AG04450 (cell line): ENCODE measurements at places on chromosomes 1 and 21.
A peak's percentile ranks its signal among the peaks of the same experiment; 100 is the strongest.

DNA sequence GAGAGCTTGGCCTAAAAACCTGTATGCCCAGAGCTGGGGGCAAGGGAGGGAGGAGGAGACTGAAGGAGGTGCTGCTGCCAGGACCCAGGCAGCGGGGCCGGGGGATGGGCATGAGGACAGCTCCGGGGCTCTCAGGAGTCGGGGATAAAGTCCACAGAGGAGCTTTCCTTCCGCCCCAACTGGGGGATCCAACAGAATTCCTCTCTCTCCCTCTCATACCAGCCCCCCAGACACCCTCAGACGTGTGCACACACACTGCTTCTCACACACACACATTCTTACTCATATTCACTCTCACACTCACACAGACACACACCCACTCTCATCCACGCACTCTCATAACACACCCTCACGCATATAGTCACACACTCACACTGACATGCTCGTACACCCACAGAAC lies 39.1 kb downstream of the SYF2 start:
- DNase-seq, result no peak

- DNase-seq, result no peak
These were observed 72.2 kb upstream of the LYST start for GRCh38 chr1:235938709-235939479.

- DNase-seq, result no peak
These were observed 34.8 kb upstream of the ZBTB40 start for GRCh38 chr1:22416555-22417454.

DNA sequence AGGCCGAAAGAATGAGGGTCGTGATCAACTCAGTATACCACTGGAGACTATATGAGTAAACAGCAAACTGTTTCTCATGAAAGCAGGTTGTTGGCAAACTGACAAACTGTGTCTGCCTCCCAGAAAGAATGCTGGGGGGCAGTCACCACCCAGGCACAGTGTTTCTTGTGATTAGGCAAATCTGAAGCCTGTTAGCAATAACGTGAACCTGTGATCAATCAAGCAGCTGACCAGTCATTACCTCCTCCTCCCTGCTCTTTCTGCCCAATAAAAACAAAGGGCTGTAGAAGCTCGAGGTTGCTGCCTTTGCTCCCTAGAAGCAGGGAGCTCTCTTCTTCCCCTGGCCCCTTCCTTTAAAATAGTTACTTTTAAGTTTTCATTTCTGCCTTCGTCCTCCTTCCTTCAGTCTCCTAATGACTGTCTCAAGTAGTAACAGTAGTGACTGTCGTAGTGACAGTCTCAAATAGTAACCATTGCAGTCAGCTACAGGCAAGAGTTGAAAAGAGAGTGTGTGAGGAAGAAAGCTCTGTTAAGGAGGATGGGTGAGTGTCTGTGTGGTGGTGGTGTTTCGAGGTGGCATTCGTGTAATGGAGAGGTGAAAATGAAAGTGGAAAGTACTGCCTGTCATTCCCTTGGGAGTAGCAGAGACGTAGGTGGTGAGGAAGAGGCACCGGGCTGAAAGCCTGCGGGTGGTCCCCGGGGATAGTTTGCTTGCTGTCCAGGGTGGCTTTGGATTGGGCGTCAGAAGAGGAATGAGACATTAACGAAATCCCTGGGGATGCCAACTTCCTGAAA lies 14.5 kb downstream of the HHAT start:
- DNase-seq, result no peak

- DNase-seq, result no peak
These were observed 1.7 kb downstream of the TNFSF4 start for GRCh38 chr1:173205146-173206051.

- no peak for DNase-seq
These were observed 579.9 kb upstream of the B3GALT2 start for GRCh38 chr1:193766329-193766728.

- DNase-seq, result no peak
These were observed 328.9 kb upstream of the USP25 start for GRCh38 chr21:15400905-15401304.

DNA sequence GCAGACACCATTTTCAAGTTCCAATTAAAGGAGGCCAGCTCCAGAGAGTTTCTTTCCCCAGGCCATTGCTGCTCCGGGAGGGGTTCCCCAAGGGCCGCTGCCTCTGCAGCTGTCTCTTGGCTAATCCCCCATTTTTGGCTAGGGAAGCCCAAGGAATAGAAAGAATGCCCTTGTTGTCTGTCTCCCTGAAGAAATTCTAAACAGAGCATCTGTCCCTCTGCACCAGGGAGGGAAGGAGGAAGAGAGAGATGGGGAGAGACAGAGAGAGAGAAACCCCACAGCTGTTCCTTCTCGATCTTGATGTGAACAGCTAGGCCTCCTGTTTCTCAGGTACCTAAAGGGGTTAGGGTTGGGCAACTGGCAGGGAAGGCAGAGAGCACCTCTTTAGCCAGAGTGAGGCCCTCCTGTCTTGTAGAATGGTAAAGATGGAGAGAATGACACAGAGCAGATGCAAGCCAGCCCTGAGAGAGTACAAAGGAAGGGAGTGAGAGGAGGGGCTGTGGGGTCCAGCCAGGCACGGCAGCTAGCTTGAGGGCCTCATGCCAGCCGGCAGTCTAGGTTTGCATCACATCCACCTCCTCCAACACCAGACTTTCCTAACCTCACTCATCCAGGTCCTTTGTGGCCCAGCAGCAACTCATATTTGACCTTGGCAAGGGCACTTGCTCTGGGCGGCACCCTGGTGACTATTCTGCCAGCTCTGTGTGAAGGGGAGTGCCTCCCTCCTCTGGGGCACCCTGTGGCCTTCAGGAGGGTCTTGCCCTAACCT lies 13.1 kb downstream of the OPTC start:
- no peak for DNase-seq

GRCh38 chr1:198359024-198359653 lies 181.3 kb downstream of the ATP6V1G3 start:
- DNase-seq, result no peak

GRCh38 chr21:34707876-34708325 lies 39.1 kb downstream of the CLIC6 start:
- no peak for DNase-seq

DNA sequence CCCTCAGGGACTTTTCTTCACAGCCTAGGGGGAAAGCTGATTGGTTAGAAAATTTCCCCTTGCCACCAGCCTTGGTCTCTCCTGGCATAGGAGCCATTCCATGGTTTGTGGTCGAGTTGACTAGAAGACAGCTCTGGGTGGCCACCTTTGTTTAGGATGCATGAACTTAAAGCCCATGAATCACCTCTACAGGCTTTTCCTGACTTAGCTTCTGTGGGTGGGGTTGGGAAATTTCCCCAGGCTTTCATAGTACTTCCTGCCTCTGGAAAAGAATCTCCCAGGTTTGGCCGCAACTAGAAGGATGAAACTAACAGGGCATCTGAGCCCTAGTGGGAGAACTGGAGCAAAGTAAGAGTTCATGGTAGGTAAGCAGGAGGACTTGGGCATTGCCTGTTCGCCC lies 72.6 kb downstream of the SNRPE start:
- no peak for DNase-seq

DNA sequence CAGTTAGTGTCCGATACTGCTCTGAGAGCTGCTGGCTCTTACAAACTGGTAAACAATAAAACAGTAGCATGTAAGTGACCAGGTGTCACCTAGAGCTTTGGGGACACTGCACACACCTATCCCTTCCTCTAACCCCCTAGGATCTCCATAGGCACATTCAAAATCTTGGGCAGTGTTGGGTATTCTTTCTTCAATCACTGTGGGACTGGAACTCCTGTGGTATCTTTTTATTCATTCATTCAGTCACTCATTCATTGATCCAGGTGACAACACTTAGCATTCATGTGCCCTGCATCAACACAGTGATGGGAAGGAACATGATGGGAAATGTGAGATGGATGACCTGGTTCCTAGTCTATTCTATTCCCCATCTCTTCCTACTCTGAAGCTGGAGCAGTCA lies 73.9 kb downstream of the HHAT start:
- DNase-seq, result no peak

DNA sequence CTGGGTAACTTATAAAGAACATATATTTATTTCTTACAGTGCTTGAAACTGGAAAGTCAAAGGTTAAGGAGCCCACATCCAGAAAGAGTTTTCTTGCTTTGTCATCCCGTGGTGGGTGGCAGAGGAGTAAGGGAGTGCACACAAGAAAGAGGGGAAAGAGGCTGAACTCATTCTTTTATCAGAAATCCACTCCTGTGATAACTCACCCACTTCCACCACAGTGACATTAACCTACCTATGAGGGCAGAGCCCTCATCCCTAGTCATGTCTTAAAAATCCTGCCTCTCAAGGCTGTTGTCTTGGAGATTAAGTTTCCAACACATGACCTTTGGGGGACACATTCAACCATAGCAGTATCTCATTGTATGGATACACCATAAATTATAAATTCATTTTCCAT lies 32.5 kb upstream of the RGS4 start:
- DNase-seq, result no peak

GRCh38 chr1:241542199-241542907 lies 10.2 kb downstream of the KMO start:
- no peak for DNase-seq

- peak; percentile 8 for DNase-seq
These were observed 33.3 kb downstream of the RCC2 start for GRCh38 chr1:17405898-17406759.

GRCh38 chr1:199837321-199837720 lies 190.2 kb upstream of the NR5A2 start:
- no peak for DNase-seq

DNA sequence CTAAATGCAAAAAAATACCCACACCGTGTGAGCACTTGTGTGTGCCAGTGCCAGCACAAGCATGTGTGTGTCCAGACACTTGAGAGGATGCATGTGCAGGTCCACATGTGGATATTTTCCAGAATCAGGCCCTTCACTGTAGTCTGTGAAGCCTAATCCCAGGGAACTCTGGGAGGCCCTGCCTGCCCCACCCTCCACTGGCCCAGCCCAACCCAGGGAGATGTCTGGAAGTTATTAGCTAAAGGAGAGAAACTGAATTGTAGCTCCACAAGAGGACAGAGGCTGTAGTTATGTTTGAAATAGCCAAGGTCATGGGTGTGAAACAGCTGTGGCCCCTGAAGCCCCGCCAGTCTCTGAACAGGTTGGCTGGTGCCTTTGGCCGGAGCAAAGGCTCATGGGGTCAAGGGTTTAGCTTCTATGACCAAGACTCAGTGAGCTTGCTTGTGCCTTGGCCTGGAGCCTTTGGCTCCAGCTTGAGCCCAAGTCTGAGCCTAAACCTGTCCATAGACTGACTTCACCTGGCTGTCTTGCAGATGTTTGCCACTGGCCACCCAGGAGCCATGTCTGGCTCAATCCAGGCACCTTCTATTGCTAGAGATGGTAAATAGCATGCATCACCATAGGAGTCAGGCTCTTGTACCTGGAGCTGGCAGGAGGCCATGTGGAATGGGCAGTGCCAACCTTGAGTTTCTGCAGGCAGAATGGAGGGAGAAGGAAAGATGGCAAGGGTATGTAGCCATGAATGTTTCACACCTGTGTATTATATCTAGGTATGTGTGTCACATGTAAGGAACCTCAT lies 69.9 kb downstream of the TMEM53 start:
- no peak for DNase-seq

DNA sequence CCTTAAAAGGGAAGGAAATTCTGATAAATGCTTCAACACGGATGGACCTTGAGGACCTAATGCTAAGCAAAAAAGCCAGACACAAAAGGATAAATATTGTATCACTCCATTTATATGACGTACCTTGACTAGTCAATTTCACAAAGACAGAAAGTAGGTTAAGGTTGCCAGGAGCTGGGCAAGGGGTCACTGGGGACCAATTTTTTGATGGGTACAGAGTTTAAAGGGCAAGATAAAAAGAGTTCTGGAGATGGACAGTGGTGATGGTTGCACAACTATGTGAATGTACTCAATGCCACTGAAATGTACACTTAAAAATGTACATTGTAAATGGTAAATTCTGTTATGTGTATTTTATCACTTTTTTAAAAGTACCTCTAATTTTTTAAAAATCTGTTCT lies 32.1 kb upstream of the SLAMF9 start:
- no peak for DNase-seq

DNA sequence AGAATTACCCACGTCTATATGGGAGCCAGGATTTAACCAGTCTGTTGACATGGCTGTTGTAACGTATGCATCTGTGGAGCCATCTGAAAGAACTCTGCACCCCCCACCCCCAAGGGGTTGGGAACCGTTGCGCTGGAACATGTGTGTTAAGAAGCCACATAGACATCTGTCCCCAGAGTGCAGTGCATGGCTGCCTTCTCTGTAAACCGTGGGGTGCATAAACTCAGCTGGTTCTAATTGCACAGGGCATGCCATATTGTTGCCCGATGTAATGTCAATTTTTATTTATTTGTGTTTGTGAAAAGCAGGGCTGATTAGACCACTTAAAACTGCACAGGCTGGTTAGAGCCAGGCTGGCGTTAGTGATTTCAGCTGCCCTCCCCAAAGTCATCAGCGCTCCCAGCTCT lies 70.1 kb upstream of the ROR1 start:
- DNase-seq, result no peak

- no peak for DNase-seq
These were observed 14.9 kb upstream of the PPP1R15B start for GRCh38 chr1:204426474-204426873.

DNA sequence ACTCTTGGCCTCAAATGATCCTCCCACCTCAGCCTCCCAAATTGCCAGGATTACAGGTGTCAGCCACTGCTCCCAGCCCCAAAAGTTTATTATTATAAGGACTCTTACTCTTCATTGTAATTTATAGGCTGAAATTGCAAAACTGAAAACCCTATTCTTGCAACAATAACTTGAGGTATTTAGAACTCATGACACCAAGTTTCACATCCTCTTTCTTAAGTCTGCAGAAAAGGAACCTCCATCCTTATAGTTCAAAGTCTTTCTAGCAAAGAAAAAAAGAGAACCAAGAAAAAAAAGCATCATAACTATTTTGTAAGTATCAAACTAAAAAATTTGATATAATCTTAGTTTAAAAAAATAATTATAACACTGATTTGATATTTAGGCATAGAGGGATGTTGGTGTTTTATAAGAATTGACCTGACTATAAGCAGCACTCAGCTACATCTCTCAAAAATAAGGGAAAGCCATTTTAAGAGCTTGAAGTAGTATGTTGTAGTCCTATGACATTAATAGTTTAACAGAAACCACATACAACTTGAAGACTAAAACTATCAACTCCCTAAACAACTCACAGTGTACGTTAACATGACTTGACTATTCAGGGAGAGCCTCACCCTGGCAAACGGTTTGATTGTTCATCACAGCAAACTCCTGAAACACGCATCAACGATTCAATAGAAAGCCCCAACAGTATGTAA lies 122.4 kb downstream of the AKT3 start:
- DNase-seq, result no peak

DNA sequence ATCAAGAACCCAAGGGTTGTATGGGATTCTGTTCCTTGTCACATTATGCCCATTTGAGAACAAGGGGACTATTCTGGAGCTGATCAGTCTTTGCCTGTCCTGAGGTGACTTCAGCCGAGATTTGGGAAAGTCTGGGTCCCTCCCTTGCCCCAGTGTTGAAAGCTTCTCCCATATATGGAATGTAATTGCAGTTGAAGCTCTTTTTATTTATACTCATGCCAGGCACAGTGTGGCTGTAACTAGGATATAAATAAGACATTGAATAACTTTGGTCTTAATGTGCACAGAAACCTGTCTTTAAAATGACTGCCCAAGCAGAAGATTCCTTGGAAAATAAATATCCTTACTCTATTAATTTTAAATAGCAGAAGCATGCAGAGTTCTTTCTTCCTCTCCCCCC lies 15.2 kb downstream of the AKNAD1 start:
- no peak for DNase-seq

GRCh38 chr1:7401814-7402547 lies 369.1 kb upstream of the VAMP3 start:
- peak; percentile 98 for DNase-seq
